ENCODE measurements at places on chromosomes 6 and 20.

GRCh38 chr6:6942831-6943230 is 164.9 kb upstream of the RREB1 start:
- no peak for DNase-seq

- DNase-seq, result no peak
Observed at GRCh38 chr20:59923514-59923913, 9.9 kb downstream of the SYCP2 start.

GRCh38 chr6:130513770-130514169 is 148.0 kb downstream of the TMEM200A start:
- peak; percentile 9 for DNase-seq

GRCh38 chr6:151240036-151240685 is 394 bp downstream of the AKAP12 start:
- no peak for DNase-seq

DNA sequence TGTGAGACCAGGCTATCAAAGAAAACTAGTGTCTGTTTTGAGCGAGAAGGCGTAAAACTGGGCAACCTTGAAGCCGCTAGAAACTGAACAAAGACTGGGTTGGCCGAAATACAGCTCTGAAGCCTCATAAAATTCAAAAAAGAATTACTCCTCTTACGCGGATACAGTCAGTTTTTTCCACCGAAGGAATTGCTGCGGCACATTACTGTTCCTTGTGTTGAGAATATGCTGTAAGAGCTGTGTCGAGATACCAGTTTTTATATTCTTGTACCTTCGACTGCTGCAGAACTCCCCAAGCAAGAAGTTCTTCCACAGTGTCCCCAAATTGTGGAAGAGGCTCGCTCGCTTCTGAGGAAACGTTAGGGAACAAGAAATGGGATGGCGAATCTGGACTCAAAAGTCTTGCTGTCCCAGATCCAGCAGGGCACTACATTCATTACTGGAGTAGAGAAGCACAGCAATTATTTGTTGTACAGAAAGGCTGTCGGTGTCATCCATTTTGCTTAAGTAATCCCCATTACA is 523 bp upstream of the COX7A2 start:
- DNase-seq, result no peak

DNA sequence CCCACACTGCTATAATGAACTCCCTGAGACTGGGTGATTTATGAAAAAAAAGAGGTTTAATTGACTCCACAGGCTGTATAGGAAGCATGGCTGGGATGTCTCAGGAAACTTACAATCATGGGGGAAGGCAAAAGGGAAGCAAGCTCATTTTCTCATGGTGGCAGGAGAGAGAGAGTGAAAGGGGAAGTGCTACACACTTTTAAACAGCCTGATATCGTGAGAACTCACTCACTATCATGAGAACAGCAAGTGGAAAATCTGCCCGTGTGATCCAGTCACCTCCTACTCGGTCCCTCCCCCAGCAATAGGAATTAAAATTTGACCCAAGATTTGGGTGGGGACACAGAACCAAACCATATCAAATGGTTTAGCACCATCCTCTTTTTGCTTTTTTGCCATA is 116.6 kb upstream of the CEP162 start:
- DNase-seq, result no peak
